ENCODE measurements at places on chromosomes 6 and 20. TPM values are rescaled to one million over a fixed set of nuclear protein-coding genes. Genes with fewer than 3 reads are reported as not detected.

GRCh38 chr20:46347841-46348803, 39.8 kb upstream of the CDH22 start:
- no peak for DNase-seq
- no peak overlapping the region for H3K4me3 ChIP-seq
- peaks cover 31% of the 10 kb centered on the region for H3K36me3 ChIP-seq

DNA sequence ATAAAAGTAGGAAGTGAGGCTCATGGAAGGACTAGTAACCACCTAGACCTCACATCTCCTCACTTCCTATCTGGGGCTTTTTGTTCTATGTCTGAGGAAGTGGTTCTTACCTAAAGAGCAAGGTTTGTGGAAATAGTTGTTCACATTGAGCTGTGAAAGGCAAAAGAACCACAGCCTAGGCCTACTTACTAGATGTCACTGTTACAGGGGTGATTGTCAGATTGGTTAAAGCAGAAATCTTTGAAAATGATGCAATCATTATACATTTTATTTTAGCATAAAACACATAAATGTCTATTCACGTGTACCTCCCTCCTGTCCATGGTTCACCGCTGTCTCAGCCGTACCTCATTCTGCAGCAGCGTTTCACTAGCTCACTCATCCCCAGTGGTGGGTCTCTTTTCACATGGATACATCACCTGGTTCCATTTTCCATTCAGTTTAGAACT, 268.8 kb downstream of the TMEM242 start:
- no peaks in the 10 kb centered on the region for H3K27me3 ChIP-seq
- H3K36me3 ChIP-seq = no peaks in the 10 kb centered on the region
- peaks cover 3% of the 10 kb centered on the region for H3K4me1 ChIP-seq
- DNase-seq = no peak

- DNase-seq = no peak
- no peaks in the 10 kb centered on the region for H3K4me1 ChIP-seq
- no peak overlapping the region for H3K4me3 ChIP-seq
Measured at GRCh38 chr6:92047860-92048259, 1371.5 kb downstream of the EPHA7 start.

- H3K4me1 ChIP-seq = no peaks in the 10 kb centered on the region
- H3K36me3 ChIP-seq = no peaks in the 10 kb centered on the region
- no peaks in the 10 kb centered on the region for H3K27me3 ChIP-seq
- H3K27ac ChIP-seq = no peak overlapping the region
Measured at GRCh38 chr6:1581120-1581991, 28.4 kb upstream of the FOXC1 start.

DNA sequence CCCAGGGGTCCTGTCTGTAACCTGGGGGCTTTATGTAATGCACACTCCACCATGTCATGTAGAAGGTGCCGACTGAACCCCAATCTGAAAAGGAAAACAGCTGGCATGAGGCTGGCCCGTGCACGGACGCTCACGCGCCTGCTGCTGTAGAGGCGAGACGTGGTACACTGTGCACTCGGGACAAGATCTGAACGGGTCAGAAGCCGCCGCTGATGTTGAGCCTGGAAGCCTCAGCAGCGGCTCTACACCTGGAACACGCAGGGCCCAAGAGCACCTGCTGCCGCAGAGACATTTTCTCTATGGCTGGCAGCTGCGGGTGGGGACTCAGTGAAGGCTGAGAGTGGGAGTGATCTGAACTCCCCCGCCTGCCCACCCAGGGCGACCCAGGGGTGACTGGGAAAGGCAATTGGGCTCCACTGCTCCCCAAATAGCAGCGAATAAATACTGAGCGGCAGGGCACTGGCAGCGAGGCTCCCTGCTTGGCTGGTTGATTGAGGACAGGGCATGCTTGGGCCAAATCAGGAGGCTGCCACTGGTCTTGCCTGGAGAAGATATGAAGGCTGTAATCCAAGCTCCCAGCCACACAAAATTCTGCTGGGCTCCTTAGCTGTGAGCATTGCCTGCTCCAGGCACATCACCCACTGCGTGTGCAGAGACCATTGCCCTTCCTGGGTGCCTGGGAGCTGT, 2.5 kb upstream of the OGFR start:
- H3K36me3 ChIP-seq = peaks cover 36% of the 10 kb centered on the region
- no peak overlapping the region for H3K27ac ChIP-seq
- DNase-seq = no peak
- no peaks in the 10 kb centered on the region for H3K27me3 ChIP-seq
- peaks cover 30% of the 10 kb centered on the region for H3K4me1 ChIP-seq
- no peak overlapping the region for H3K4me3 ChIP-seq

GRCh38 chr6:126195625-126196236, 144.2 kb upstream of the CENPW start:
- no peaks in the 10 kb centered on the region for H3K27me3 ChIP-seq
- no peaks in the 10 kb centered on the region for H3K36me3 ChIP-seq
- H3K4me1 ChIP-seq = no peaks in the 10 kb centered on the region
- no peak overlapping the region for H3K27ac ChIP-seq
- no peak for DNase-seq

DNA sequence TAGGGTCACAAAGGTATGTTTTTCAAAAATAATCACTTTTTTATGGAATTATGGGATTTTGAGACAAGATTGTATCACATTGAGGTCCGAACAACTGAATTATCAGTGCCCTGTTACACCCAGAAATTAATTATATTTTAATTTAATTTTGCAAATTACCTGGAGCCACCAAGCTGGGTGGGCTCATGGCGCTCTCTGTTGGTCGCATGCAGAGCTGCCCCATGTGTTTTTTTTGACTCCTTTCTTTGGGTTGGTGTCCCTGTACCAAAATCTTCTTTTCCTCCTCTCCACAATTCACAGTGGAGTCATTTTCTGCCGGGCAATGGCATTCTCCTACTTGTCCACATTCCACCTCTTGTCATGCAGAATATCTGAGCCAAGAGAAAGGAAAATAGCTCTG, 38.9 kb upstream of the FRMD1 start:
- no peaks in the 10 kb centered on the region for H3K36me3 ChIP-seq
- no peak for DNase-seq
- no peaks in the 10 kb centered on the region for H3K4me1 ChIP-seq
- no peaks in the 10 kb centered on the region for H3K27me3 ChIP-seq

- no peak overlapping the region for H3K27ac ChIP-seq
- no peaks in the 10 kb centered on the region for H3K4me1 ChIP-seq
- no peaks in the 10 kb centered on the region for H3K27me3 ChIP-seq
- H3K4me3 ChIP-seq = no peak overlapping the region
Measured at GRCh38 chr6:19160081-19160730, 677.0 kb upstream of the ID4 start.

- DNase-seq = no peak
- no peaks in the 10 kb centered on the region for H3K36me3 ChIP-seq
- no peaks in the 10 kb centered on the region for H3K27me3 ChIP-seq
- H3K4me1 ChIP-seq = peaks cover 7% of the 10 kb centered on the region
- H3K27ac ChIP-seq = no peak overlapping the region
Measured at GRCh38 chr6:79463621-79464050, 73.6 kb downstream of the LCA5 start.

GRCh38 chr6:109455437-109456110, at the start of gene MICAL1:
Gene MICAL1 (minus strand): TSS chr6:109455772. CDS start chr6:109454196, 1,576 bp downstream.
- peak within 1 kb of the TSS; percentile 89 for H3K27ac ChIP-seq
- H3K27me3 ChIP-seq = no peaks in the 10 kb centered on the region
- H3K36me3 ChIP-seq = peaks cover 26% of the 10 kb centered on the region

- H3K27ac ChIP-seq = no peak overlapping the region
- no peaks in the 10 kb centered on the region for H3K4me1 ChIP-seq
- no peaks in the 10 kb centered on the region for H3K36me3 ChIP-seq
- no peaks in the 10 kb centered on the region for H3K27me3 ChIP-seq
- no peak overlapping the region for H3K4me3 ChIP-seq
- DNase-seq = no peak
Measured at GRCh38 chr6:82072121-82072521, 175.4 kb downstream of the IBTK start.

DNA sequence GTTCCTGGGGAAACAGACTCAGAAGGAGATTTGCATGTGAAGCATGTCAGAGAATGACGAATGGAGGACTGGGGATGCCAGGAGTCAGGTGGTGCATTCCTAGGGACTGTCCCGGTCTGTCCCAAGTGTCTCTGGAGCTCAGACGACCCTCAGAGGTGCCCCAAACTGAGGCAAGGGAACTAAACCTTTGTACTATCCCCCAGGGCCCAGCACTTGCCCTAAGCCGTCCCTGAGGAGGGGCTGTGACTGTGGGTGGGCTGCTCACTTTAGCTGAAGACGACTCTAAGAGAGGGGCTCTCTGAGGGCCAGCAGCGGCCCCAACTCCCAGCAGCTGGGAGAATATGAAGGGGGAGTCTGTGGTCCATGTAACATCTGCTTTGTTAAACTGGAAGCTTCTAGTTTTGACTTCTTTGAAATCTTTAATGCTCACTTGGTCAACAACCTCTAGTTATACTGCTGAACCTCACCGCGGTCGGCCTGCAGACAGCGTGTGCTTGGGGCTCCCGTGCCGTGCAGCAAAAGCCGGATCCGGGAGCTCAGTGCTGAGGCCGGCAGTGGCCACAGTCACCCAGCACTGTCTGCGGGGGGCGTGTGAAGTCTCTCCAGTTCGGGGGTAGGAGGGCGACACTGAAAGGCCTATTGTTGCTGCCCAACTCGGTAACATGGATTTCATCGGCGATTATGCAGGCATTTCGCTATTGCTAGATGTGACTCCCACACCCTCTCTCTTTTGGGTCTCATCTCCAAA, 34.2 kb downstream of the TUBB2B start:
- H3K27ac ChIP-seq = no peak overlapping the region
- no peak for DNase-seq
- H3K36me3 ChIP-seq = no peaks in the 10 kb centered on the region

GRCh38 chr6:29332676-29333075, 31.2 kb downstream of the OR14J1 start:
- DNase-seq = no peak
- H3K36me3 ChIP-seq = no peaks in the 10 kb centered on the region

DNA sequence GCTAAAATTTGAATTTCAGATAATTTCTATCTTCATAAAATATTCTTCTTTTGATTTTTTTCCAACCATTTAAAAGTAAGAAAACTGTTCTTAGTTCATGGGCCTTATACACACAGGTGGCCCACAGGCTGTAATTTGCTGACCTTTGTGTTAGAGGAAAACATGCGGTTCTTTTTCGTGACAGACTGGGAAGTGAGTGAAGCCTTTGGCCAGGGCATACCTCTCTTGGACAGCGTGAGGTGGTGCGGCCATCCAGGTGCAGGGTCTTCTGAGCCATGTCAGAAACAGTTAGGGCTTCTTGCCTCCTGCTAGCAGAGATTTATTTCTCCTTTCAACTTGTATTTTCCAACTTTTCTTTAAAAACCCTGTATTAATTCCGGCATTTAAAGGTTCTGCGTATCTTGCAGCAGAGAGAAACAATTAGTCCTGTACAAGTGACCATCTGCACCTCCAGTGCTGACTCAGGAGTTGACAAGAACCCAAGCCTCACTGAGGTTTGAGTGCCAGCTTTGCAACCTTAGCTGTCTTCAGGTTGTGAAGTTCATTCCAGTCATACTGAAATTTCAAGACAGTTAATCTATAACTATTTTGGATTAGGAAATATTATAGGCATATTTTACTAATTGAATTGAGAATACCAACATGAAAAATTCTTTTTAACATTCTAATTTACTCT, 177.8 kb downstream of the LY86 start:
- DNase-seq = no peak
- no peak overlapping the region for H3K4me3 ChIP-seq
- H3K4me1 ChIP-seq = no peaks in the 10 kb centered on the region
- no peaks in the 10 kb centered on the region for H3K36me3 ChIP-seq

GRCh38 chr20:59331721-59332329, 31.4 kb downstream of the EDN3 start:
- DNase-seq = no peak
- H3K27me3 ChIP-seq = peaks cover 24% of the 10 kb centered on the region
- no peaks in the 10 kb centered on the region for H3K4me1 ChIP-seq
- H3K4me3 ChIP-seq = no peak overlapping the region

DNA sequence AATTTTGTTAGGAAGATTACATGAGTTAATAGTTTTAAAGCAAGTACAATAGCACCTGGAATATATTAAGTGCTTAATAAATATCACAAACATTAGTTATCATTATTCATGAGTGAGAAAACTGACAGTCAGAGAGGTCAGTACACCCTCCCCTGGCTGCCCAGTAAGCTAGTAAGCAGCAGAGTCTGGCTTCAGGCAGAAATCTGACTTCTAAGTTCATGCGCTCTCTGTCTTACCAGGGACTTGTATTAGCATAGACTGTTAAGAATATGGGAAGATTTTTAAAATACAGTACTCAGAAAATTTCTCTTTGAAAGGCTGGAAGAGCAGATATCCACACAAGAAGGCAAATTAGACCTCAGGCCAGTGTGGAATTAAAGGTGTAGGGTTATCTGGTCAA, 40.8 kb downstream of the BCAS1 start:
- no peaks in the 10 kb centered on the region for H3K36me3 ChIP-seq
- no peaks in the 10 kb centered on the region for H3K27me3 ChIP-seq
- DNase-seq = no peak
- no peaks in the 10 kb centered on the region for H3K4me1 ChIP-seq
- H3K27ac ChIP-seq = no peak overlapping the region
- no peak overlapping the region for H3K4me3 ChIP-seq

- H3K4me3 ChIP-seq = no peak overlapping the region
- H3K36me3 ChIP-seq = no peaks in the 10 kb centered on the region
- no peak for DNase-seq
- H3K4me1 ChIP-seq = no peaks in the 10 kb centered on the region
Measured at GRCh38 chr20:43252761-43253160, 63.1 kb upstream of the PTPRT start.

DNA sequence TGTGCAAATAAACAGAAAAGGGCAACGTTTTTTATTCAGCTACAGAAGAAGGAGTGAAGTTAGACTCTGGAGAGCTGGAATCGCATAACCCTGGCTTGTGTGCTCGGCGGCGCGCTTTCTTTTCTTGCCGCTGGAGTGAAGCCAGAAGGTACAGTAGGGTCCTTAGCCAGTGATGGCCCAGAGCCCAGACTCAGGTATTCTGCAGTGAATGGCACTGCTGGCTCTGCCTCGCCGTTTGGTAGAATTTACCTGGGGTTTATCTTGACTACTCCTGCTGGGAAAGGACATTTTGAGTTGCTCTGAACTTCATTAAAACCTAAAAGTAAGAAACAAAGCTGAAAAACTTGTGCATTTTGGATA, 56.9 kb upstream of the TIAM2 start:
- H3K36me3 ChIP-seq = no peaks in the 10 kb centered on the region
- no peak overlapping the region for H3K4me3 ChIP-seq
- peak; percentile 66 for DNase-seq
- H3K27ac ChIP-seq = no peak overlapping the region

GRCh38 chr20:9926007-9926406, 87.1 kb upstream of the PAK5 start:
- no peaks in the 10 kb centered on the region for H3K36me3 ChIP-seq
- H3K27me3 ChIP-seq = no peaks in the 10 kb centered on the region
- no peak for DNase-seq
- H3K4me1 ChIP-seq = no peaks in the 10 kb centered on the region
- H3K27ac ChIP-seq = no peak overlapping the region
- H3K4me3 ChIP-seq = no peak overlapping the region

GRCh38 chr6:158708239-158708638, 58.4 kb downstream of the SYTL3 start:
- DNase-seq = no peak
- no peak overlapping the region for H3K4me3 ChIP-seq
- H3K27ac ChIP-seq = peak overlapping the region; percentile 73
- peaks cover 10% of the 10 kb centered on the region for H3K36me3 ChIP-seq
- H3K27me3 ChIP-seq = no peaks in the 10 kb centered on the region

Gene SLC16A10
- 11.9 TPM for total RNA-seq

Gene VPS52
- 59.7 TPM for total RNA-seq

Gene EFCAB8
- total RNA-seq = 0.30 TPM

Gene ISM1
- 8.4 TPM for total RNA-seq

Gene SLC17A9
- total RNA-seq = 10.4 TPM

Gene METTL24
- 2.8 TPM for total RNA-seq

Gene SNAI1
- total RNA-seq = 1.9 TPM

Gene HLA-DPB1
- total RNA-seq = 483 TPM

Gene AKAP7
- 11.0 TPM for total RNA-seq

Gene VGLL2
- not detected for total RNA-seq

Gene TUBB1
- total RNA-seq = 6.5 TPM
